Stimulated activated memory B cell treated with anti-CD40 and anti-IgM and Interleukin-4, amounts not matched to agents 10 μg/mL and 1 μg/mL and 100 μg/mL, for 72 hours (primary cell): ENCODE measurements at places on chromosomes 7 and 10.
A peak's percentile ranks its signal among the peaks of the same experiment; 100 is the strongest.

DNA sequence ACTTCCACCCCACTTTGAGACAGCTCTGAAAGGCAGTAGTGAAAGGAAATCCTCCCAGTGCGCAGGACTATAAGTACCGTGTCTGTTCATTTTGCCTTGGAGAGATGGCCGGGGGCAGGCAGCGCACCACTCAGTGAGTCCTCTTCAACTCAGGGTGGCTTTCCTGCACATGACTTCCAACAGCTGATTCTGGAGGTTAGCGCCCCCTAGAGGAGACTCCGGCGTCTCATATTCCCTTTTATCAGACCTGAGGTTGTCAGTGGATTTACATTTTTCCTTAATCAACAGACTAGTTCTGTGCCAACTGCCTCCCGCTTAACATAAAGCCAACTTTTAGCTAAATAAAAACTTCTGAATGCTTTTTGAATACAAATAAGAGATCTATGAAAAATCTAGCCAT, 101.0 kb downstream of the HERPUD2 start:
- ATAC-seq, result no peak

DNA sequence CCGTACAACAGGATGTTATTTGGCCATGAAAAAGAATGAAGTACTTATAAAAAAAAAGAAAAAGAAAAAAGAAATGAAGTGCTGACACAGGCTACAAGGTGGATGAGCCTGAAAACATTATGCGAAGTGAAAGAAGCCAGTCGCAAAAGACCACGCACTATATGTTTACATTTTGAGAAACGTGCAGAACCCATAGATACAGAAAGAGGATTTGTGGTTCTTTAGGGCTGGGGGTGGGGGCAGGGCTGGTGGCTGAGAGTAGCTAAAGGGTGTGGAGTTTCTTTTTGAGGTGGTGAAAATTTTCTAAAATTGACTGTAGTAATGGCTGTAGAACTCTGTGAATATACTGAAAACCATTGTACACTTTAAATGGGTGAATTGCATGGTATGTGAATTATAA, 86.0 kb upstream of the FAM20C start:
- no peak for ATAC-seq

GRCh38 chr10:1646332-1646731, 91.0 kb downstream of the ADARB2 start:
- ATAC-seq, result no peak

- ATAC-seq, result peak; percentile 74
Measured at GRCh38 chr10:110458266-110458920, 39.3 kb upstream of the DUSP5 start.

GRCh38 chr10:24897326-24897926, 55.0 kb downstream of the PRTFDC1 start:
- no peak for ATAC-seq

DNA sequence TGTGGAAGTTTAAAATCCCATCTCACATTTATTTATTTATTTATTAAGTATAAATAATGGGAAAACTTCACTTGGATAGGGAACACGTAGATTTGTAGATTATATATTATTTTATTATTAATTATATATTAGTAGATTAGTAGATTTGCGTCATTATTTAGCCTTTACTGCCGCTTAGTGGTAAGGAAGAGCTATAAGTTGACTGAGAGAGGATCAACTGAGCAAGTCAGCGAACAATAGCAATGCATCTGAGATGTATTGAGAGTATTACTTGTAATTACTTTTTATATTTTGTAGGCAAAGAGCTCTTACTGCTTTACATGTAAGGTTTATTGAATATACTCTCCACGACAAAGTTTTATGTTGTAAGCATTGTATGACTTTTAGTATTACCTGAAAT, 244.5 kb upstream of the ANKRD30A start:
- no peak for ATAC-seq

GRCh38 chr7:124263232-124263827, 230.5 kb upstream of the TMEM229A start:
- peak; percentile 45 for ATAC-seq
